ENCODE measurements at places on chromosomes 11 and 22. TPM values are rescaled to one million over a fixed set of nuclear protein-coding genes. Genes with fewer than 3 reads are reported as not detected.

GRCh38 chr22:41263704-41264103 lies 22.3 kb downstream of the RANGAP1 start:
- no peak for DNase-seq

DNA sequence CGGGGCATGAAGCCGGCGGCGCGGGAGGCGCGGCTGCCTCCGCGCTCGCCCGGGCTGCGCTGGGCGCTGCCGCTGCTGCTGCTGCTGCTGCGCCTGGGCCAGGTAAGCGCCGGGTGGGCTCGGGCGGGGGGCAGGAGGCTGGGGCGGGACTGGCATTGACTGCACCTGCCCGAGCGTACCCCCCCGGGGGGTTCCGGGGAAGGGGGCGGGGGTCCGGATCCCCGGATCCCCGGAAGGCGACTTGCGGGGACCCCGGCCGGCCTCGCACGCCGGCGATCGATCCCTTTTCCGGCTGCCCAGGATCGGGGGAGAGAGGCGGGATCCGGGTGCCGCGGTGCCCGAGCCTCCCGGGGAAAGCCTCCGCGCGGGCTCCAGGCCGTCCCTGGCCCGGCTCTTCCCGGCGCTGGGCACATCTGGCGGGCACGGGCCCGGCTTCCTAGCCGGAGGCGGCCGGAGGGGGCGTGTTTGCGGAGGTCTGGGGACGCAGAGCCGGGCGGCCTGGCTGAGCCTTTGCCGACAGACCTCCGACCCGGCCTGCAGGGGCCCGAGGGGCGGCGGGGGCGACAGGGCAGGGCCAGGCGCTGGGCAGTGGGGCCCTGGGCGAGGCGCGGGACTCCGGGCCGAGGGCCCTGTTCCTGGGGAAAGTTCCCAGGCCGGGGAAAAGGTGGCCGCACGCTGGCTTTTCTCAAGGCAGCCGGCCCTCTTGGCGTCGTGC lies 705 bp downstream of the PTPRJ start:
- peak; percentile 72 for DNase-seq

DNA sequence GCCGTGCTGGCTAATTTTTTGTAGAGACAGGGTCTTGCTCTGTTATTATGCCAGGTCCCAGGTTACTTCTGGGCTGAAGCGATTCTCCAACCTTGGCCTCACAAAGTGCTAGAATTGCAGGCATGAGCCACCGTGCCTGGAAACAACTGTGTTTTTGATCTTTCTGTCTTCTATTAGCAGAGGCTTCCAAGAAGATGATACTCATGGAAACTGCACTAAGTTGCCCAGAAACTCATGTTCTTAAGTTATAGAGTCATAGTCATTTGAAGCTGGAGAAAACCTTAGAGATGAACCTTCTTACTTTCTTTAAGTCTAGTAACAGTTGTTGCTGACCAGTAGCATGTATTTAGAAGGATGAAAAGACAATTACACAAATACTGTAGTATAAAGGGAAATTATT lies 37.1 kb upstream of the HSPA8 start:
- DNase-seq: no peak

- DNase-seq: no peak
These were observed 14.6 kb downstream of the PLXNB2 start for GRCh38 chr22:50292643-50293440.

The WNT11 gene
- total RNA-seq: 7.1 TPM

DNA sequence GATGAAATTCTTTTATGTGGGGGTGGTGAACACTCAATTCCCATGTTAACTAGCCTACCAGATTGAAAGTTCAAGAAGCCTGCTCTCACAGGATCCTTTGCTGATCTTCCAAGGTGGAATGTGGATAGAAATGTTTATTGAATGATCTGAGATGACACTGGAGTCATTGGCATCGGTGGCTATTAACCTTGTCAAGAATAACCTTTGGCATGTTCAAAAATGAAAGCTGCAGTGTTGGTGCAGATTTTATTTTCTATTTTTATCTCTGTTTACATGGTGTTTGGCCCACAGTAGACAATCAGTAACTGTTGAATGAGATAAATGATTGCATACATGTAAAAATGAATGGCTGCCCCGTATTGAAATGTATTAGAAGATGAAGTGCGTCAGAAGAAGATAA lies 19.0 kb downstream of the MCAM start:
- DNase-seq: no peak

The KCNK4 gene
- total RNA-seq: not detected

GRCh38 chr11:78281511-78281910 lies 92.8 kb downstream of the USP35 start:
- DNase-seq: no peak

DNA sequence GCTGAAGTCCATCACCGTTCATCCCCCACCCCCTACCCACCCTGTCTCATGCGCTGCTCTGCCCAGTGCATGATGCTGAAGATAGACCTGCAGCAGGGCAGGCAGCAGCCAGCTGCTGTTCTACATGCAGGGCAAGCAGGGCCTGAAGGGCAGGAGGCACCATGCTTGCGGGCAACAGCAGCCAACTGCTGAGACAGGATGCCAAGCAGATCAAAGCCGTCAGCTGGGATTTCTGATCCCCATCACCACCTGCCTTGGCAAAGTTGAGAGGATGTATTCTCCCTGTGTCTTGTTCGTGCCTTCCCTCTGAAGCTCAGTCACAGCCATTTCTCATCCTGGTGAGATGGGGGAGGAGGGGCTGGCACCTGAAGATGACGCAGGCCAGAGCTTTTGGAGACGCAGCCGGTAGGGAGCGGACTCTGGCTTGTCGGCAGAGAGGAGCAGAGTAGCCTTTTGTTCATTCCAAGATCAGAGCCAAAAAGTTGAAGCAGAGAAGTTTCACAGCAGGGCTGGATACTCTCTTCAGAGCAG lies 227.0 kb downstream of the GRIK4 start:
- DNase-seq: no peak

DNA sequence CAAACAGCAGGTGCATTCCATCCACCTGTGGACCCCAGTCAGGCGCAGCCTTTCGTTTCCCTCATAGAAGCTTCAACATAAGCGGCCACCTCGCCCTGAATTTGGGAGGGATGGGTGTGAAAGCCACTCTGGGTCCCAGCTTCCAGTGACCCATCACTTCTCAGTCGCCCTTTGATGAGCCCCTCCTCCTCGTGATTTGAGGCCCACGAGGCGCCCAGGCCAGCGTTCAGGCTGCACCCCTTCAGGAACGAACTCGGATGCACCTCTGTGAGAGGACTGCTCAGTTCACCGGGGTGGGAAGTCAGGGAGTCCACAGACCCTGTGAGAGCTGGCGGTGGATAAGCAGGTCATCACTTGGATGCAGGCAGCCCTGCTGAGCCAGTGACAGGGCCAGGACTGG lies 1118.2 kb downstream of the BRD1 start:
- no peak for DNase-seq

DNA sequence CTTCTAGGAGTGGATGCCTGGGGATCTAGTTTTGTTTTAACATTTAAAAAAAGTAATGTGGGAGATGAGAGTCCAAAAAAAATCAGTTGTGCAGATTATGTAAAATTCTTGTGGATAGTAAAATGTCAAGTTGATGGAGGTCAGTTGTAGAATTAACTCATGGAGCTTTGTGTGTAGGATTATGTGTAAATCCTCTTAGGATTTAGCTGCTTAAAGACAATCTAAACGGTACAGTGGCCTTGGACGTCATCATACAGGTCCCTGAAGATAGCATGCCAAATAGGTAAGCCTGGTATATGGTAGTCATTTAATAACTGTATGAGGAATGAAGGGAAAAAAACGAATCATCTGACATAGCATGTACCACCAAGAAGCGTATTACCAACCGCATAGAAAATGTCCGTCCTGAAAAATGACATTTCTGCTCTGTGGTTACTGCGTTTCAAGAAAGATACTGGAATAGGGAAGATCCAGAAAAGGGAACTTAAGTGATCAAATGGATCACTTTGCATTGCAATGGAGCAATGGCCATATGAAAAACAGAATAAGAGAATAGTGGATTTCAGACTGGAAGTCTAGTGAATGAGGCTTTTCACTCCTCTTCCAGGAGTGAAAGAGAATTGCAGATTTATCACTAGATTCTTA lies 61.3 kb downstream of the BCL2L13 start:
- DNase-seq: no peak

The CARD16 gene
- total RNA-seq: 6.9 TPM

GRCh38 chr11:86261328-86261727 lies 16.8 kb downstream of the EED start:
- DNase-seq: no peak

DNA sequence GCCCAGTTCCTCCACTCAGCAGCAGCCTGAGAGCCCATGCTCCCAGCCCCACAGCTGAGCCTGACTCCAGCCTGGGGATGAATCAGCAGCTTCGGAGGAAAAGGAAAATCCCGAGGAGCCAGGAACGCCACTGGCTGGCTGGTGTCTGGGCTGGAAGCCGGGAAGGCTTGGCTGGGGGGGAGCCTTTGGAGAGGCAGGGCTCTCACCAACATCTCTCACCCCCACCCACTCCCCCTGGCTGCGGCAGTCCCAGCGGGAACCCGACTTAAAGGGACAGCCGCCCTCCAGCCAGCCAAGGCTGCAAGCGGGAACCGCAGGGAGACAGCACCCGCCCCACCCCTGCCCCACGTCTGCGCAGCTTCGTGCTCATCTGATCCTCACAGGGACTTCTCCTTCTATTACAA lies 28.4 kb downstream of the KIAA0930 start:
- DNase-seq: peak; percentile 90

GRCh38 chr22:19353363-19354131 lies 62.0 kb upstream of the CLTCL1 start:
- DNase-seq: no peak

DNA sequence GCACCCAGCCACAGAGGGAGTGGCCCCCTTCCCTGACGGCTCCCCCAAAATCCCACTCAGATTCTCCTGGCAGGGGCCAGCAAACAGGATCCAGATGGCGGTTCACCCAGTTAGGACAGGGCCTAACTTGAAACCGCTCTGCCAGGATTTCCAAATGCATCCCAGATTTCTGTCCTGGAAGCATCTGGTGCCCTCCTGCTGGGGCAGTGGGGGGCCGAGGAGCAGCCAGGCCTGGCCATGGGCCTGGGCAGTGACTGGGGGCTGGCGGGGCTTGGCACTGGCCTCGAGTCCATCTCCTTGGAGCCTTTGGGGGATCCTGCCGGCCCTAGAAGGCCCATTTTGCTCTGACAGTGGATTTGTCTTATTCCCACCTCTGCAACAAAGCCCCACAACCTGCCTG lies 17.9 kb upstream of the EMID1 start:
- no peak for DNase-seq

The NPTXR gene
- 0.36 TPM for total RNA-seq
